ENCODE measurements at places on chromosomes 11 and 22.

GRCh38 chr11:68025047-68025446 lies 5.4 kb upstream of the NDUFS8 start:
- DNase-seq = no peak

GRCh38 chr11:9687711-9688477 lies 24.0 kb downstream of the SWAP70 start:
- DNase-seq = peak; percentile 61

DNA sequence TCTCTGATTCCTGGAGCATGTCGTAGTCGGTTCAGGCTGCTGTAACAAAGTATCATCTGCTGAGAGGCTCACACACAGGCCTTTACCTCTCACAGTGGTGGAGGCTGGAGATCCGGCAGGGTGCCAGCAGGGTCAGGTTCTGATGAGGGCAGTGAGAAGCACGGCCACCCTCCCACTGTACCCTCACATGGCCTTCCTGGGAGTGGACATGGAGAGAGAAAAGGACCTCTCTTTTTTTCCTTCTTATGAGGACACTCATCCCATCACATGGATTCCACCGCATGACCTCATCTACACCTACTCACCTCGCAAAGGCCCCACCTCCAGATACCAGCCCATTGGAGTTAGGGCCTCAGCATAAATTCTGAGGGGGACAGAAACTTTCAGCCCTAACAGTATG lies 99.5 kb downstream of the BCR start:
- DNase-seq = no peak

GRCh38 chr22:21903283-21903682 lies 35.8 kb upstream of the MAPK1 start:
- no peak for DNase-seq

DNA sequence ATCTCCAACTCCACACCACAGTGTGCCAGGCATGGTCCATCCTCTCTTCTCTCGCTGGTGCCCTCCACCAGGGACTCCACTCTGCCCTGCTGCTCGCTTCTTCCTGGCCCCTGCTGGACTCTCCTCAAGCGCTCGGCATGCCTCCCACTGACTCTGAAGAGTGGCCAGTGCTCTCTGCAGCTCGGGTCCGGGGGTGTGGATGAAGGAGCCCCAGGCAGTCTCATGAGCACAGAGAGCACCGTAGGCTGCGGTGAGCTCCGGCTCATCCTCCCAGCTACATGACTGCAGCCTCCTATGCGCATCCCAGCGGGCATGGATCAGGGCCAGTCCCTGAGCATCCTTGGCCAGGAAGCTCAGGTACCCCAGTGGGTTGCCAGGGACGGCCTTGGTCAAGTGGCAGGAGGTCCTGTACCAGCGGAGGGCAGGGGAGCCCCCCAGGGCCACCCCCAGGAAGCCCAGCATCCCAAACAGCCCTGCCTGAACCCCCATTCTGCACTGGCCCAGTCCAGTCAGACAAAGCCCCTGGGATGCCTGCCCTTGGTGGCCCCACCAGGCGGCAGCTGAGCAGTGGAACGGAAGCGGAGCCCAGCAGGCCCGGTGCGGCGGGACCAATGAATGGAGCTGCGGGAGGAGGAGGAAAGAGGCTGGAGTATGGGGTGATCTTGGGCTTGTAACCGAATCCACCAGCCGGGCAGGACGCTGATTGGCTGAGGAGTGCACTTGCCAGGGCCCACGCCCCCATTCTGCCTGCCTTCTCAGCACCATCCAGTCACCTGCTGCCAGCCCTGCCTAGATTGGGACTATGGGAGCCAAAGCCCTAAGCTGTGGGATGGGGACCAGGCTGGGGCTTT lies at the start of gene PLA2G3:
Gene PLA2G3, minus strand, starts transcription at position 643 of the 851 bp plus-strand sequence. Its CDS starts 154 bp downstream, at position 489.
- DNase-seq = no peak

GRCh38 chr11:127677660-127678425 lies 677.3 kb upstream of the KIRREL3 start:
- DNase-seq = no peak

DNA sequence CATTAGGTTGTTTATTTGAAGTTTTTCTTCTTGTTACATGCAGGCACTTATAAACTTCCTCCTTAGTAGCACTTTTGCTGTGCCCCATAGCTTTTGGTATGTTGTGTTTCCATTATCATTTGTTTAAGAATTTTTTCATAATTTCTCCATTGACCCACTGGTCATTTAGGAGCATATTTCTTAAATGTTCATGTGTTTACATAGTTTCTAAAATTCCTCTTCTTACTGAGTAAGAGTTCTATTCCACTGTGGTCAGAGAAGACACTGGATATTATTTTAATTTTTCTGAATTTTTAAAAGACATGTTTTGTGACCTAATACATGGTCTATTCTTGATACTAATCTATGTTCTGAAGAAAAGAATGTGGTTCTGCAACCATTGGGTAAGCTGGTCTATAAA lies 333.0 kb downstream of the DDX10 start:
- DNase-seq = no peak

GRCh38 chr11:59429924-59430516 lies 3.8 kb upstream of the OR5A2 start:
- DNase-seq = peak; percentile 87

DNA sequence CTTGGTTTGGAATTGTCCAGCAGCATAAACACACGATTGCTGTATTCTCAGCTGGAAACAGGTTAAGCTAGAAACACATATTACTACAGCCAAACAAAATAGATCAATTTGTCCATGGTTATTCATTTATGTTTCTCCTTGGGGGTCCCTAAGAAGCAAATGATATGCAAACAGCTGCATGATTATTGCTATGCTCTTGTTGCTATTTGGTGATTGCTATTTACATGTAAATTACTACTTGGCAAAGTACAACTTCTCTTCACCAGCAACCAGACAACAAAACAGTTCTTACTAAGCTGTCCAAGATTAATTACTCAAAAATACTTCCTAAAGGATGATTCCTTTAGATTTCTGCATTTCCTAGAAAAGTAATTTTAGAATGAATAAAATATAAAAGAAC lies 567.9 kb upstream of the ARHGAP42 start:
- no peak for DNase-seq

- no peak for DNase-seq
Measured at GRCh38 chr11:8325591-8326304, 62.1 kb upstream of the LMO1 start.

DNA sequence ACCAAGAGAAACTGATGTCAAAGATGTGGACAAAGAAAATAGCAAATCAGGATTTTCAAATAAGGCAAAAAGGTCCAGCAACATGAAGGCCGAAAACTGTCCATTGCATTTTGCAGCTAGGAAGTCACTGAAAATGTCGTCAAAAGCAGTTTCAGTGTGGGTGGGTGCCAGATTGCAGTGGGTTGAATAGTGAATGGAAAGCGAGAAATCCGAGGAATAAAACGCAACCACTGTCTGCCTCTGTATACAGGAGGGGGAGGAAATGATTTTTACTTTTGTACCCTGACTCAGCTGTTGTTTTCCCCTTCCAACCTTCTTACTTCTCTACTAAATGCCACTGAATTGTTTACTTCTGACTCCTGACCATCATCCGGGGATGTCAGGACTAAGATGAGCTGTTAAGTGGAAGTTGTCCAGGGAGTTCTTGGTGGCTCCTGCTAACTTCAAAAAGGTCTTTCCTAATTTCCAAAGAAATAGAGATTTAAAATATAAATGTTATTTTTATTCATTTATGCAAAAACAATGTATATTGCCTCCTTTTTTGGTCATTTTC lies 64.9 kb upstream of the BIRC3 start:
- DNase-seq = peak; percentile 45

- no peak for DNase-seq
Measured at GRCh38 chr22:22403306-22403705, 105.2 kb downstream of the ZNF280B start.

DNA sequence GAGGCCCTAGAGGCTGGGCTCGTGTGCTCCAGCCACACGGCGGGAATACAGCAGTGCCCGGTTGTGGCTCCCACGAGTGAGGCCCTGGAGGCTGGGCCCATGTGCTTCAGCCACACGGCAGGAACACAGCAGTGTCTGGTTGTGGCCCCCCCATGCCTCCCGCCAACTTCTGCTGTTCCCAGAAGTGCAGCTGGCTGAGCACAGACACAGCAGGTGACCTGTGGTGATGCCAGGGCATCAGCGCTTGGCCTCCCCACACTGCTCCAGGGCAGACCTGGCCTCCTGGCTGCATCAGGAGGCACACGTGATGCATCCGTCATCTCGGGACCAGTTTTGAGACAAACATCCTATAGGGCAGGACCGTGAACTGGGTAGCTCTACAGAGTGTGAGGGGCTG lies 110.3 kb downstream of the KCNQ1OT1 start:
- no peak for DNase-seq

DNA sequence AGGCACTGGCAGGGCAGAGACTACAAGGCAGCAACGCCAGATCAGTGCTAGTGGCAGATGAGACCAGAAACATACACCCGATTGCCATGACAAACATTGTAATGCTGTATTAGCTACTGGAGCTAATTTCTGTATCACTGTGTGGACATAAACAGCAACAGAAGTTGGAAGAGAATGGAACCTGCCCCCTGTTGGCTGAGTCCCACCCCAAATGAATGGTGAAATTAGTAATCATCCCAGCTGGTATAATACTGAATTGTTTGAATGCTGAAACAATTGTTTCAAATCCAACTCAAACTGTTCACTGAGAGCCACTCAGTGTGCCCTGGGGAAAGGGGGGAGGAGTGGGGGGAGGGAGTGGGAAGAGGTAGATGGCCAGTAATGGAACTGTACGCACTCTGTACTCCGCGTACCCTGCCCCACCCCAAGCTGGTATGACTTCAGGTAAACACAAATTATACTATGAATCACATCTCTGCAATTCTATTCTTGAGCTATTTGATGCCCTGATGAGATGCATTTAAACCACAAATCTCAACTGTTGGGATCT lies 11.2 kb upstream of the BIRC3 start:
- DNase-seq = no peak

DNA sequence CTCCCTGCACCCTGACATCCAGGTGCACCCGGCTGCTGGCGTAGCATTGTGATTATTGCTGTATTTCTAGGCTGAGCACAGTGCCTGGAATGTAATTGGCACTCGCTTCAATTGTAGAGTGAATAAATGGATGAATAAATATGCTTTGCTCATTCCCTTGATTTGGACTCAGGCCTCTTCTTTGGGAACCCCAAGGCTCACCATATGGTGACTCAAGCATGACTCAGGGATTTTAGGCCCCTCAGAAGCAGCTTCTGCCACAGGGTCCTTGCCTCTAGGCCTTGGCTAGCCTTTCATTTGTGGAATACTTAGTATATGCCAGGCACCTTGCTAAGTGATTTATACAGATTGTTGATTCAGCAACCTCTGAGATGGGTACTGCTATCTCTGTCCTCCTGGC lies 78.9 kb downstream of the GRIK4 start:
- no peak for DNase-seq

- DNase-seq = no peak
Measured at GRCh38 chr11:58941838-58942237, 2.5 kb downstream of the GLYATL1 start.

- no peak for DNase-seq
Measured at GRCh38 chr11:119803139-119803538, 74.1 kb upstream of the NECTIN1 start.

DNA sequence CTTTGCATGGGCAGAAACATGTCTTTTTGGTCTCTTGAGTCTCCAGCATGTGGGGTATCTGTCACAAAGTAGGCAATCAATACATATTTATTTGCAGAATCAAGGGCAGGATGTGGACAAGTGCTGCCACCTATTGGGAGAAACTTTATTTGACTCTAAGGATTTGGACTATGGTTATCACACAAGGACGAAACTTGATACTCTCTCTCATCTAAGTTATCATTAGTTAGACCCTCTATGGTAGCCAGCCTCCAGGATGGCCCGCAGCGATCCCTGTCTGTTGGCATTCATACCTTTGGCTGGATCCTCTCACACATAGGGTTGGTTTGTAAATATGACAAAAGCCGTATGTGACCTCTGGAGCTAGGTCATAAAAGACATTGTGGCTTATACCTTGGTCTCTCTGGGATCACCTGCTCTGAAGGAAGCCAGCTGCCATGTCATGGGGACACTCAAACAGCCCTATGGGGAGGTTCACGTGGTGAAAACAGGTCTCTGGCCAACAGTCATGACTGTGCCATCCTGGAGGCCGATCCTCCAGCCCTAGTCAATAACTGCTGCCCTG lies 1.1 kb upstream of the FBXO7 start:
- peak; percentile 74 for DNase-seq

DNA sequence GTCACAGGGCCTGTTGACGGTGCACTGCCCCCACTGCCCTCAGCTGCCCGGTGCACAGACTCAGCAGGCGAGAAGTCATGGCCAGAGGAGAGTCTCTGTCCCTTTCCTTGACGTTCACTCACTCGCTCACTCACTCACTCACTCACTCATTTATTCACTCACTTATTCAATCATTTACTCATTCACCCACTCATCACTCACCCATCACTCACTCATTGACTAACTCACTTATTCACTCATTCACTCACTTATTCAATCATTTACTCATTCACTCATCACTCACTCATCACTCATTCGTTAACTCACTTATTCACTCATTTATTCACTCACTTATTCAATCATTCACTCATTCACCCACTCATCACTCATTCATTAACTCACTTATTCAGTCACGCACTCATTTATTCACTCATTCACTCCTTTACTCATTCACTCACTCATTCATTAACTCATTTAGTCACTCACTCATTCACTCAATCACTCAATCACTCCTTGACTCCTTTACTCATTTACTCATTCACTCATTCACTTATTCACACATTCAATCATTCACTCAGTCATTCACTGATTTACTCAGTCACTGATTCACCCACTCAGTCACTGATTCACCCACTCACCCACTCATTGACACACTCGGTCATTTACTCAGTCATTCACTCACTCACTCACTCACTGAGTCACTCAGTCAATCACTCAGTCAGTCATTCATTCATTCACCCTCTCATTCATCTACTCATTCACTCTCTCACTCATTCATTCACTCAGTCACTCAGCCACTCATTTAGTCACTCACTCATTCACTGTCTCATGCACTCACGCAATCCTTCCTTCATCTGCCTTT lies 1193.5 kb downstream of the BRD1 start:
- DNase-seq = no peak

- no peak for DNase-seq
Measured at GRCh38 chr11:125293596-125293995, 129.0 kb downstream of the PKNOX2 start.

- no peak for DNase-seq
Measured at GRCh38 chr11:72896431-72896830, 82.2 kb downstream of the ATG16L2 start.

GRCh38 chr22:24398409-24398808 lies 29.0 kb upstream of the ADORA2A start:
- DNase-seq = no peak

DNA sequence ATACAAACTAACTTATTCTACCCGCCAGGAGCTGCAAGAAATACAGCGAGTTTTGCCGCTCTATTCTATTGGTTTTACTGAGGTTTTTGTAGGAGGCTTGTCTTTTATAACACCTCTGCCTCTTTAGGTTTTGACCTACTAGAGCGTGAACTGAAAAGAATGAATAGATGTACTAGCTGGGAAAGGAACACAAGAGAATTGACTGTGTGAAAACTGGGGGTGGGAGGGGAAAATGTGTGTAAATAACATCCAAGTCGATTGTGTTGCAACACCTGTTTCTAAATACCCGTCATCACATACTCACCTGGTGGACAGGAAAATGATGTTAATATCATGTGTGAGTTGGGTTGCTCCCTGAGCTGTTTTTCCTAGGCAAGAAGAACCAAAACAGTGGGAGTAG lies 12.9 kb upstream of the JHY start:
- no peak for DNase-seq

Data from lung microvascular endothelial cell (primary cell).